Hippocampal formation (tissue), 2 donors: ENCODE measurements at places on chromosomes 16 and 17.

- no peak for DNase-seq
Measured at GRCh38 chr17:44216173-44216572, 3.3 kb downstream of the UBTF start.

DNA sequence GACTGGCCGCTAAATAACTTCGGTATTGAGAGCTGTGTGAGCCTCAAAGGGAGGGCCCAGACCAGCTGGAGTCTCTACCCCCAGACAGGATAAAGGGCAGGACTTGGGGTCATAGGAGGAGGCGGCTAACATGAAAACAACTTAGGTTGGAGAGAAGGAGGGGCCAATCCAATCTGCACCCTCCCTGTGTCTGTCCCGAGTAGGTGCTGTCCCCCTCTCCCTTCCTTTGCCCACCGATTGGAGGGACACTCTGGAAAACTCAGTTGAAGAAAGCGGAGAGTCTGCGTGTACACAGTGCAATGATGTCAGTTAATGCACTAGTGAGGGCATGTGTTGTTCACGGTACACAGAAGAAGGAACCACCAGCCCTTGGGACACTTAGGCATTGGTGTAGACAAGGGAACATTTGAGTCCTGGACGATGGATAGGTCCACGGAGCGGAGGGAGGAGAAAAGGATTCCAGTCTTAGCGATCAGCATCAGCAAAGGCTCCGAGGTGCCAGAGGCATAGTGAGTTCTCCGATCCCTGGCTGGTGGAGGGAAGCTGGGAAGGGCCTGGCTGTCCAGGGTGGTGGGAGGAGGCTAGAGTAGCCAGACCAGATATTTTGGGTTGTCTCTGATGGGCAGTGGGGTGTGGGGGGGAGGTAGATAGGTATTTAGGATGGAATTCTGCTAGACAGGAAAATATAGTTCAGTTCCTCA is 761 bp downstream of the NOL3 start:
- no peak for DNase-seq

DNA sequence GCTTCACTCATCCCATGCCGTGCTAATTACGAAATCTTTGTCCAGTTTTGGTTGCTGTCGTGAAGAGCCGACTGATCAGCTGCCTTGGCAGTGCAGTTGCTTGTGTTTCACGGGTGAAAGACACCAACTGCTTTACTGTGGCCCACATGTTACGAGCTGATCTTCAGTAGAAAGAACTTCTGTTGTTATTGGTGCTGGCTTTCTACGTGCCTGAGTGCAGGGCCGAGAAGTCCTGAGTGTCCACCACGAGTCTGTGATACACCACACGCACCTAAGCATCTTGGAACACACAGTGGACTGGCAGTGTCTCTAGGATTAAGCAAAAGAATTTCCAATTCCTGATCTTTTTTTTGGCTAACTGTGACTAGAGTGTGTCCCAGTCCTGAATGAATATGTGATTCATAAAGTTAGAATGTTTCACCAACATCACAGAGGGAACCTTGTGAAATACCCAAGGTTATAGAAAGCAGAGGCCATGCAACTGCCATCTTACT is 70.4 kb upstream of the CLEC18A start:
- no peak for DNase-seq

DNA sequence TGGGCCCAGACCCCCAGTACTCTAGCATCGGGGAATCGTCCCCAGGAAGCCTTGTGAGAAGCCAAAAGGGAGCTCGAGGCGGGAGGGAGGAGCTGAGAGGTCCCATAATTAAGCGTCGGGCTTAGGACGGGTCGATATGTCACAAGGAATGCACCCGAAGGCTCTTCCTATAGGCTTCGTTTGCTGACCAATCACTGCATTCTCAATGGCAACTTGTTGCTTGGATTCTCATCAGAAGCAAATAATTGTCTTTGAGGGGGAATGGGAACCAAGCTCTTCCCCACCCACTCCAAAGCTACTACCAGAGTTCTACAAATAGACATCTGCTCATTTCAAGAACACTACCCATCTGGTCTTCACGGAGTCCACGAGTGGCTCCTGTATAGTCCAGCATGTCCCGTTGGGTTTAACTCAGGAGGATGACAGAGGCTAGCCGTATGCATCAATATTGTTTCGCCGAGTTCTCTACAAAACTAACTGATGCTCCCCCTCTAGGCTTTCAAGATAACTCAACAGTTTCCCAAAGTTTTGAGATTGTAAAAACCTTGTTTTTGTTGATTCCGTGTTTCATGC is 628 bp upstream of the BLMH start:
- DNase-seq, result no peak

GRCh38 chr17:50893183-50893993 is 27.2 kb upstream of the TOB1 start:
- DNase-seq, result peak; percentile 86

GRCh38 chr17:15442311-15443180 is 24.9 kb downstream of the CDRT4 start:
- DNase-seq, result peak; percentile 86

GRCh38 chr17:79707931-79708891 is 22.5 kb upstream of the ENPP7 start:
- peak; percentile 28 for DNase-seq

GRCh38 chr17:67180275-67180674 is 64.7 kb downstream of the HELZ start:
- no peak for DNase-seq

GRCh38 chr16:56732832-56733231 is 2.9 kb downstream of the NUP93 start:
- no peak for DNase-seq

DNA sequence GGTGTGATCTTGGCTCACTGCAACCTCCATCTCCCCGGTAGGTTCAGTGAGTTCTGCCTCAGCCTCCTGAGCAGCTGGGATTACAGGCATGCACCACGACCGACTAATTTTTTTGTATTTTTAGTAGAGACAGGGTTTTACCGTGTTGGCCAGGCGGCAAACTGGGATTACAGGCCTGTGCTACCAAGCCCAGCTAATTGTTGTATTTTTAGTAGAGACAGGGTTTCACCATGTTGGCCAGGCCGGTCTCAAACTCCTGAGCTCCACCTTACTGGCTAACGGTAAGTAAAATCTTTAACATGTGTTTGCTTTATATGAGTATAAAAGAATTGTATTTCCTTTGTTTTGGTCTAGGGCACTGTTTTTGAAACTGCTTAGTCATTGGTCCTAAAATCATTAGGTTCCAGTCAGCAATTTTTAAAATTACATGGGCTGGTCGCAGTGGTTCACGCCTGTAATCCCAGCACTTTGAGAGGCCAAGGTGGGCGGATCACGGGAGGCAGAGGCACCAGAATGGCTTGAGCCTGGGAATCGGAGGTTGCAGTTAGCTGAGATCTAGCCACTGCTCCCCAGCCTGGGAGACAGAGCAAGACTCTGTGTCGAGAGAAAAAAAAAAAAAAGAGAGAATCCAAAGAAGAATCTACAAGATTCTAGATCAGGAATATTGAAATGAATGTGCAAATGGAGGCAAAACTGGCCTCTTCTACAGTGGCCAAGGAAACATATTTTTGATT is 3.6 kb downstream of the FLYWCH1 start:
- DNase-seq, result no peak

DNA sequence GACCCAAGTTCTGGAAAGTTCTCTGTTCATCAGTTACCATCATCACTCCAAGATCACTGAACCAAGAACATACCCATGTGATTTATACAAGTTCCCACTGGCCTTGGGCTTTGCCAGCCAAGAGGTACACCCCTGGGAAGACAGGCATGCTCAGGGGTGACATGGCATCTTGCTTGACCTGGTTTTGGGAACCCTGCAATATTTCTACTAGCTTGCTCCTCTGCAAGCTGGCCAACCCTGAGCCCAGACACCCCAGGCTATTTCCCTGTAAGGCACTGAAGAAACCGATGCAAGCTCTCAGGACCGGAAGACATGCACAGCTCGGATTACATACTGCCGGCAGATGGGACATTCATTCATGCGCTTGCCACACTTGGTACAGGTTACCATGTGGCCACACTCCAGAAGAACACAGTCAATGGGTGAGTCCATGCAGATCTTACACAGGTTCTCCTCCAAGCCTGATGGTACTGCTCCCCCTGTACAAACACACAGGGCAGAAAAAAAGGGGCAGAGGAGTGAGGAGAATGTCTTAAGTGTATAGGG is 31.4 kb downstream of the LIG3 start:
- DNase-seq, result no peak

DNA sequence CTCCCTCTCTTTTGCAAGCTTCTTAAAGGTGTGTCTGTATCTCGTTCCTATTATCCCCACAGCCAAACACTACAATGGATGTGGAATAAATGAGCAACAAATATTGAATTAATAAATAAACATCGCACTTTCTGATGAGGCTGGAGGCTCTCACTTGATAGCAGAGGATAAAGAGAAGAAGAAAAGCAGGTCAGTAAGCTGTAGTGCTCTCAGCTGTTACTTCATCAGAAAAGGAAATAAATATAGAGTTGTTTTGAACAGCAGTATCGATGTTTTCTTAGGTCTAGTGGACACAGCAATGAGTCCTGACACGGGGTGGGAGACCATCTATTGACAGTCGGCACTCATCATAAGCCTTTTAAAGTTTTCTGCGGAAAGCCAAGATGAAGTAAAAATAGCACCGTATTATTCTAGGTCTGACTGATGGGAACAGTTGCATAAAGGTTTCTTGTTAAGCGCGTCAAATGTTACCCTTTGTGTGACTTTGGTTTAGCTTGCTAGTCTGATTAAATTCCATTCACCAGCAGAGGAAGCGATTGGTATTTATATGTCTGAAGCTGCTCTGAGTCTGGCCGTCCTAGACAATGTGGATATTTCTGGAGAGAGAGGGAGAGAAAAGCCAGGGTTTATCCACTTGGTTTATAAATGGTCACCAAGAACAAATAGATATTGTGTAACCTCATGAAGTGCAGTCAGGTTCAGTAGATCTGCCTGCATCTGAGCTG is 646.1 kb downstream of the CDH11 start:
- DNase-seq, result no peak

GRCh38 chr17:64174686-64175456 is 44.9 kb upstream of the ERN1 start:
- peak; percentile 47 for DNase-seq

DNA sequence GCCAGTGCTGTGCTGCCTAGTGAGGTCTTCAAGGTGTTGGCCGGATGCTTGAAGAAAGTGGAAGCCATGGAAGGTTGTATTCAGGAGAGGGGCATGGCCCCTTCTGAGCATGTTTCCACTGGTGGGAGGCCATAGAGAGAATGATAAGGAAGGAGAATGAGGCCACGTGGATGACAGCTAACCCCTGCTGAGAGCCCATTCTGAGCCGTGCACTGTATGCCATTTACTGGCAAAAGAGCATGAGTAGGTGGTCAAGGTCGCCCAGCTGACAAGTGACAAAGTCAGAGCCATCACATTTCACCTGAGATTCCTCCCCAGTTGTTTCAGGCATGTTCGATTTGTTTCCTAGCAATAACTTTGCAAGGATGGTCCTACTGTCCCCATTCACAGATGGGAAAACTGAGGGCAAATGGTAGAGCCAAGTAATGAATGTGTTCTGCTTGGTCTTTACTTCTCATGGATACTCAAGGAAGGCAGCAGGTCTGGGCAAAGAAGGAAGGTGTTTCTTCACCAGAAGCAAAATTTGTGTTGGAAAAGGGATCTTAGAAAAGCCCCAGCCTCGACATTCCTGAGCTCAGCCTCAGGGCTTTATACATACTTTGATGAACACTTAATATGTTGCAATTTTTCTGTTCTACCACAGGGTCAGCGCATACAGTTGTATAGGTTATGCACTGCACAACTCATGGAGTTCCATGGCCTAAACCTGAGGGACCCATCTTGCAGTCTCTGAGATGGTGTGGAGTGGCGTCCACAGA is 10.5 kb upstream of the NKD1 start:
- no peak for DNase-seq

GRCh38 chr16:66052745-66053144 is 313.7 kb upstream of the CDH5 start:
- no peak for DNase-seq

DNA sequence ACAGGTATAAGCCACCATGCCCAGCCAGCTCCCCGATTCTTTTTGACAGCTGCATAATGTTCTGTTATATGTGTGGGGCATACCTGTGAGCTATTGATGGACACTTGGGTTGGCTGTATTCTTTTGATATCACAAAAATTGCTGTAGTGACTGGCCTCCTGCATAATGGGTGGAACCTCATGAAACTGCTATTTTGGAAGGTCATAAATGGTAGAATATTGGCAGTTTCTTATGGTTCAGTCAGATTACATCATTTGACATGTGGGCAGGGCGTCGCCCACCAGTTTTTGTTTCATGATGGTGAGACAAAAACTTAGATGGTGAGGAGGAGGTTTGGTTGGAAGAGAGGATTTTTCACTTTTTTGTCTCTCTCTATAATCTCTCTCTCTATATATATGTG is 26.7 kb upstream of the POLR3E start:
- DNase-seq, result no peak

GRCh38 chr17:67891481-67892119 is 66.3 kb downstream of the BPTF start:
- peak; percentile 40 for DNase-seq

DNA sequence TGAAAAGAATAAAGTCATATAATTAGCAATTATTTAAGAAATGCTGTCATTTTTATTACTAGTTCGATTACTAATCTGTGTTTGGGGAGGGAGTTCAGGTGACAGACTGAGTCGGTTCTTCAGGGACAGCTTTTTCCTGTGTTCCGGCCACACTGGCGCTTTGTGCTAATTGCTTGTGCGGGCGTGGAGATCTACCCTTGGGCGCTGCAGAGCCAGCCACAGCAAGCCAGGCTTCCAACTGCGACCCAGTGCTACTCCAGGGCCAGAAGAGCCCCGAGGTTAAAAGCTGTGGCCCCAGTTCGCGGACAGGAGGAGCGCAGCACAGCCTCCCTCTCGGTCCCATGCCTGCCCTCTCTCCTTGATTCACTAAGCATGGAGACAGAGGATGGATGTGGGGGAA is 6.5 kb upstream of the OR2C1 start:
- no peak for DNase-seq

GRCh38 chr17:69578385-69578936 is 164.0 kb downstream of the MAP2K6 start:
- no peak for DNase-seq

GRCh38 chr17:17826342-17826713 is 10.5 kb downstream of the SREBF1 start:
- DNase-seq, result no peak

DNA sequence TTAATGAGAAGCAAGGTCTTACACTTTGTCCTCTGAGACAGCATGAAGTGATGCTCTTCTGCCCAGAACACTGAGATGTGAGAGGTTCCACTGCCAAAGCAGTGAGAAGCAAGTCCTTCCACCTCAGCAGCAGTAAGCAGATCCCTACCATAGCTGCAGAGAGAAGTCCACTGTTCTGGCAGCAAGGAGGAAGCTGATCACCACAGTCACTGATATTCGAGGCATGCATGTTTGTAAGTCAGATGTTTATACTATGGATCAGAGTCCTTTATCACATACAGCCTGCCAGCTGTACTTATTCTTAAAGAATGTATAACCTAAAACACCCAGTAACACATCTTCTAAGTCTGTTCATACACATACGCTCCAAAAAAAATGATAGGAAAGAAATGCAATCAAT is 18.2 kb upstream of the METTL2A start:
- no peak for DNase-seq
